ENCODE measurements at places on chromosomes 16 and 17. TPM values are rescaled to one million over a fixed set of nuclear protein-coding genes. Genes with fewer than 3 reads are reported as not detected.

MYH2 gene
- total RNA-seq, result not detected

DNA sequence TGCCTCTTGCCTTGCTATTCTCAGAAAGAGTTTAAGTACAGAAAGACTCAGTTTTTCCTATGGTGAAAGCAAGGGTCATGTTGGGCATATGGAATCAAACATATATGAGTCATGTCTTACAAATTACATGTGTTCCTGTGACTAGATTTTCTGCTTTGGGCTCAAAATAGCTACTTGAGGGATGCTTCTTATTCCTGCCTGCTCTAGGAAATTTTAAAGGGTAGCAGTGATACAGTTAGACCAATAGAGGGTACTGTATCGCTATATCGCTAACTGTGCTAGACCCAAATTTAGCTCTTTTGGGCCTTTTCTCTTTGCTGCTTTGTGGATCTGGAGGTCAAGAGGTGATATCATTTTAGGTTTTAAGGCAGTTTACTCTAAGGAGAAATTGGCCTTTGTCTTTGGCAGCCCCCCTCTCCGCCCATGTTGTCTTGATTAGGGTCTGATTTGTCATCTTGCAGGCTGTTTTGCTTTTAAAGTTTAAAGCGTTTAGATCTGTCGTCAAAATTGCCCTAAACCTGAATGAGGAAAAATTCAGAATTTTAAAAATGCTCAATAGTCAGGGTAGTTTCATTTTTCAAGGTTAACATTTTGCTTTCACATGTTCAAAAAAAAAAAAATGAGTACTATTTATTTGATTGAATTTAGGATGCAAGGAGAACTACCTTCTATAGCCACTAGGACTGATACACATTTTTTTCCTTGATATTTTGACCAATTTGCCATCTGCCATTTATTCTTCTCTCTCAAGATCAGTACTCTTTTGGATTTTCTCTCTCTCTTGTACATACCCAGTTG, 8.8 kb downstream of the NFATC3 start:
- DNase-seq, result no peak

PDILT gene
- not detected for total RNA-seq

GRCh38 chr17:6568184-6568758, 11.9 kb upstream of the PITPNM3 start:
- DNase-seq, result no peak

DNA sequence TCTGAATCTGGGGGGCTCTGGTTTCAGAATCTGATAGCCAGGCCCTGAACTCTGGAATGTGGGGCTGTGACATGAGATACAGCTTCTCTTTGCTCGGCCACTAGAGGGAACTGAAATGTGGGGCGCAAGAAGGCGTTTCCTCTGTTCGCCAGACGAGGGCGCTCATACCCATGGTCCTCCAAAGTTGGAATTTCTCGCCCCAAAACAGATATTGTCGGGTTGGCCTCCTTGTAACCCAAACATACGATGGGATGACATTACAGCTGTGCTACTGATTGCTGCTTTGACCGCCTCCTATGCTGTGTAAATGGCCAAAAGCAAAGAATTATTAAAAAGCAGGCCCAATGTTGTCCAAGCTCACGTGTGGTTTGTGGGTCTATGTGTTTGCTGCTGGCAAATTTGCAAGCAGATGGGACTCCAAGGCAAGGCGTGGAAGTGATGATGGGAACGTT, 13.1 kb upstream of the MSI2 start:
- DNase-seq, result peak; percentile 67

DNA sequence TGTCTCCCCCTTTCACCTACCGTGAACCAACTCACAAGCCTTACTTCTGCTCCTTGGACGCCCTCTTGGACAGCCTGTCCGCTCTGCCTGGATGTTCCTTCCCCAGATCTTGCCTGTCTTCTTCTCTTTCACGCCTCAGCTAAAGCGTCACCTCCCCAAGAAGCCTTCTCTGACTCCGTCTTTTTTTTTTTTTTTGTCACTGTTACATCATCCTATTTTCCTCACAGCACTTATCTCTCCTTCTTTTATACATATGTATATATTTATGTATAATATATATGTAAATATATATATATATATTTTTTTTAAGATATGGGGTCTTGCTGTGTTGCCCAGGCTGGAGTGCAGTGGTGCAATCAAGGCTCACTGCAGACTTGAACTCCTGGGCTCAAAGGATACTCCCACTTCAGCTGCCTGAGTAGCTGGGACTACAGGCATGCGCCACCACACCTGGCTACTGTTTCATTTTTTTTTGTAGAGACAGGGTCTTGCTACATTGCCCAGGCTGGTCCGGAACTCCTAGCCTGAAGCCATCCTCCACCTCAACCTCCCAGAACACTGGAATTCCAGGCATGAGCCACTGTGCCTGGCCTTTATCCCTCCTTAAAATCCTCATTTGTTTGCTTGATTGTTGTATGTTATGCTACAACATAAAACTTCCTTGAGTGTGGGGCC, 16.5 kb upstream of the AKTIP start:
- DNase-seq, result no peak

DNA sequence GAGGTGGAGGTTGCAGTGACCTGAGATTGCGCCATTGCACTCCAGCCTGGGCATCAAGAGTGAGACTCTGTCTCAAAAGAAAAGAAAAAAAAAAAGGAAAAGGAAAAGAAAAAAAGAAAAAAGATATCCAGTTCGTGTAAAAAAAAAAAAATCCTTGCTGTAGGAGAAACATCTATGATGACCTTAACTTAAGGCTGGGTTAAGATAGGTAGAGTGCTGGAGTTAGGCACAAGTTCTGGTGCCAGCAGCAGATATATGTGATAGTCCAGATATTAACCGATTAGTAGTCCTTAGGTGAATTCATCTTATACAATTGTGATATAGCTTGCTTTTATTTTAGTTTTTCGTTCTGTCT, 17.2 kb downstream of the PSMD11 start:
- no peak for DNase-seq

DNA sequence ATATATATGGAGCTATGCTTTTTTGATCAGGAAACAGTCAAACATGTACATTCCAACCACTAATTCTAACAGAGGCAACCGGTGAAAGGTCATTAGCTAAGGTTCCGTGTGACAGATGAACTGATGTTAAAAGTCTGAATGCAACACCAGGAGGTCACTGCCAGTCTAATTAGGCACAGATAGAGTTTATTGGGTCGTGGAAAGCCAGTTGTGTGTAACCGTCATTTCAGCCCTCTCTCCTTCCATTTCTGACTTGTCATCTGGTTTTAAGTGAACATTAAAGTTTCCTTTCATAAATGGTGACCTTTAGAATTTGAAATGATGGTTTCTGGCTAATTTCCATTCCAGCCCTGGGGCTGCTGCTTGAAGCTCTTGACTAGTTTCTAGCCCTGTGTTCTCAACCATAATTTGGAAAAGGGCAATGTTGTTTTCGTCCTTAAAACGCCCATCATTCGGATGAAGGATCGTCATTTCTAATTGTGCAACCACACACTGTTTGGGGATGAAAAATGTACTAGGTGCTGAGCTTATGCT, 23.9 kb downstream of the CACNG3 start:
- no peak for DNase-seq

DNA sequence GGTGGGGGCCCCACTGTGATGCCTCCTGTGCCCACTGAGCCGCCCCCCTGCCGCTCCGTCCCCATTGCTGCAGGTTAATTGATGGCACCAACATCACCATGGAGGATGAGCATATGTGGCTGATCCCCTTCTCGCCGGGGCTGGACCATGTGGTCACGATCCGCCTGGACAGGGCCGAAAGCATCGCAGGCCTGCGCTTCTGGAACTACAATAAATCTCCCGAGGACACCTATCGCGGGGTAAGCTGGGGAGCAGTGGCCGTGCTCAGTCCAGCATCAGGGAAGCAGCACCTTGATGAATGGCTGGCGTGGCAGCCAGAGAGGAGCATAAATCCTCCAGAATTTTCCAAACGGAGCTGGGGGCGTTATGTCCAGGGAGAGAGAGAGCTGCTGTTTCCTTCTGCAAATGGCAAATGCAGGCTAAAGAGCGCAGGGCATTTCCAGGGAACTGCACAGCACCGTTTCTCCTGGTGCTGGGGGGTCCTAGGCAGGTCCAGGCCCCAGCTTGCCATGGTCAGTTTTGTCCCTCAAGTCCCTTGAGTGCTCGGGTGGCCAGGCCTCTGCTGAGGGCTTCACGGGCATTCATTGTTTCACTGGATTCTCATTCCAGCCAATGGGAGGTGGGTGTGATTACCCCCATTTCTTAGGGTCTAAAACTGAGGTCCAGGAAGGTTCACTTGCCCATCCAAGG, 216.4 kb downstream of the KATNIP start:
- no peak for DNase-seq

- no peak for DNase-seq
Observed at GRCh38 chr17:35892091-35893035, 12.2 kb upstream of the CCL5 start.

GRCh38 chr16:81539009-81539758, 94.6 kb downstream of the CMIP start:
- DNase-seq, result no peak

- DNase-seq, result no peak
Observed at GRCh38 chr17:74740173-74740572, 3.1 kb downstream of the RAB37 start.

DNA sequence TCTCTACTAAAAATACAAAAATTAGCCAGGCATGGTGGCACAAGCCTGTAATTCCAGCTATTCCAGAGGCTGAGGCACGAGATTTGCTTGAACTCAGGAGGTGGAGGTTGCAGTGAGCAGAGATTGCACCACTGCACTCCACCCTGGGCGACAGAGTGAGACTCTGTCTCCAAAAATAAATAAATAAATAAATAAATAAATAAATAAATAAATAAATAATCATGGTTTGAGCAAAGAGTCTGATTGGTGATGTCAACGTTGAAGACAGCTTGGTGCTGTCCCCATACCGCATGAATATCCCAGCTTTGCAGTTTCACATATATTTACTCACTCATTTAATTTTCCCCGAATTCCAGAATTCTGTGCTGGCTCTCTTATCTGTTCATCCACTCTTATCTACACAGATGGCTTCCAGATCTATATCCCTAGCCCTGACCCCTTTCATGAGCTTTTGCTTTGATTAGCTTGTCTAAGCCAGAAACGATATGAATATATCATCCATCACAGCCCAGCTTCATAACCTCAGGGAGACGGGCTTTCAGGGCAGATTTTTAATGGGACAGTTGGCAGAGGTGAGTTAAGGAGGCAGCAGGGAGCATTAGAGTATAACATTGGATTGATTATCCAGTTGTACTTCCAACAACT, 91.0 kb downstream of the SPACA3 start:
- DNase-seq, result no peak

COX11 gene
- total RNA-seq, result 60.8 TPM

HBA2 gene
- total RNA-seq, result 53.4 TPM

- DNase-seq, result no peak
Observed at GRCh38 chr16:54620197-54620596, 310.5 kb upstream of the IRX5 start.

- DNase-seq, result no peak
Observed at GRCh38 chr17:12122075-12122474, 101.4 kb downstream of the MAP2K4 start.

- DNase-seq, result peak; percentile 26
Observed at GRCh38 chr17:75897160-75898019, 639 bp upstream of the TRIM65 start.

DNA sequence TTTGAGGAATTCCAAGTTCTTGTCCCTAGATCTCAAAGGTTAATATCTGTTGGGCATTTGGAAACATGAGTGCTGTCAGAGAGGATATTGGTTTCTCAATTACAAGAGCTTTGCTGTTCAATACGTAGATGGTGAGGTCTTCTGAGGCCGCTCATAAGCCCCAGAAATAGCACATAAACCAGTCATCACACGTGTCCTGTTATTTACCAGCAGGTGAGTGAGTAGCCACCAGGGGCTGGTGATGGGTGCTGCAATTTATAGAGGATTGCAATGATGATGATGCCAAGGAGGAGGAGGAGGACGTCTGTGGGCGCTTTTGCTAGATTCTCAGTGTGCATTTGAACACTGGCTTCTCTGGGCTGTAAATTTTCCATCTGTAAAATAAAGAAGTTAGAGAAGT, 89.0 kb downstream of the SALL1 start:
- no peak for DNase-seq

GRCh38 chr17:48295362-48296288, 134.4 kb downstream of the SKAP1 start:
- DNase-seq, result no peak

DNA sequence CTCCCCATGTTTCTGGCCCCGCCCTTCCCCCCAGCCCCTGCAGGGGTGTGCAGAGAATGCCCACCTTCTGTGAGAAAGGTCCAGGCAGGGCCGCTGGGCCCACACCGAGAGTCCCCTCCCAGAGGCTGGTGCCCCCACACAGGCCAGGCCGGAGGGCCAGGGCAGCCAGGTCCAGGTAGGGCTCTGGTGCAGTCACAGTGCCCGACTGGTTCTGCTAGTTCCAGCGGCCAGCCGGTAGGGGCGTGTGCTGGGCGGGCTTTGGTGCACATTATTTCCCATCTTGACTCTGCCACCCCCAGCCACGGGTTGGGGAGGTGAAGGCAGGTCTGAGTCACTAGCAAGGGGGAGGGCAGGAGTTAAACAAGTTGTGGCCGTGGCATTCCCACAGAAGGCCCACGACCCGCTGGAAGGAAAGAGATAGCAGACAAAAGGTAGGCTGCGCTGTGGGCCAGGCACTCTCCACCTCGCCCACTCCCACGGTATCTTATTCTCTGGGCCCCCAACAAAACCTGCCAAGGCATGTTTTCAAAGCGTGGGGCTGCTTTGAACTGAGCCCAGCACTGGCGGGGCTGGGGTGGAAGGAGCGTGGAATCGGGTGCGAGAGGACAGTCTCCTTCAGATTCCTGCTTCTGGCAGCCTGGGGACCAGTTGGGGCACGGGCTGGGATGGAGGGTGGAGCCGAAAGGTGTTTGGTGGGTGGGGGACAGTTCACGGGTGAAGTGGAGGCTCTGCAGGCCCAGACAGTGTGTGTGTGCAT, 1.9 kb downstream of the EPN3 start:
- DNase-seq, result peak; percentile 74

DNA sequence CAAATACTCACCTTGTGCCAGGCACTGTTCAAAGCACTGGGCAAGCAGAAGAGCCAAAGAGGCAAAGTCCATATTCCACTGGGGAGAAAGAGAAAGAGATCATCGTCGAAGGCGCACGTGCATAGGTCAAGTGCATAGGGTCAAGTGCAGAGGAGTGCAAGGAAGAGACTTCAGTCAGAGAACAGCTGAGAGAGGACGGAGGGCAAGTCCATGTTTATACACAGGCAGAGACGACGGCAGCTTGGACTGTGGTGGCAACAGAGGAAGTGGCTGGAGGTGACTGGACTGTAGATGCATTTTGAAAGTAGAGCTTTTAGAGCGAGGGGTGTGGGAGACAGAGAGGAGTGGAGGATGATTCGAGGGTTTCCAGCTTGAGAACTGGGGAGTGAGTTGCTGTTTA, 74.7 kb upstream of the SDK2 start:
- no peak for DNase-seq

DNA sequence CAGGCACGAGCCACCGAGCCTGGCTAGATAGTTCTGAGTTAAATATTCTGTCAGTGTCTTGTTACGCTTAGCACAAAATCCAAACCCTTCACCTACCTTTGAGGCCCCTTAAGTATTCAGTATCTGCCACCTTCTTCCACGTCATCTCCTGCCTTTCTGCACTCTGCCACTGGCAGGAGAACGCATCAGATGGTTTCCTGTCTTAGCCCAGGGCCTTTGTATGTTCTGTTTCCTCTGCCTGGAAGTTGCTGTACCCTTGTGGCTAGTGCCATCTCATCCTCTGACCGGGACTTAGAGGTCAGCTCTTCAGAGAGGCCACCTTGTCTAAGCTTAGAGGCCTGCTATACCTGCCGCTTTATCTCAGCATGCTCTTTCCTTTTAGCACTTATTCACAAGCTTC, 67.5 kb upstream of the LGALS9 start:
- DNase-seq, result no peak
